NCI-H1417 treated with DMSO at 0.1 percent for 48 hours (cell line): ENCODE measurements at places on chromosomes 12 and 14.

- no peak for DNase-seq
These were observed 685.9 kb downstream of the DIO2 start for GRCh38 chr14:79525416-79525815.

- DNase-seq: no peak
These were observed 109.4 kb downstream of the SLC38A1 start for GRCh38 chr12:46159309-46159901.

- no peak for DNase-seq
These were observed 321.8 kb upstream of the E2F7 start for GRCh38 chr12:77387214-77387613.

DNA sequence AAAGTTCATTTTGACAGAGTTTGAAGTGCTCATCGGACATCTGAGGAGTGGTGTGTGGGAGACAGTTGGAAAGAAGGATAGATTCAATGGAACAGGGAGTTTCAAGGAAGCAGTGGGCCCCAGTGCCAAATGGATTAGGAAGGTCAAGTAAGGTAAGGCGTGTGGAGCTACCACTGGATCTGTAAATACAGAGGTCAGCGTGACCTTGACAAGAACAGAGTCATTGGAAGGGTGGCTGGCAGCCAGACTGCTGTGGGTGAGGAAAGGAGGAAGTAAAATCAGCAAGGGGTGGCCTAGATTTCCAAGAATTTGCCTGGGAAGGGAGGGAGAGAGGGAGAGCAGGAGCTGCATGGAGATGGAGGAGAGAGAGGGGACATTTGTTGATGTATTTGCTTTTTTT, 68.2 kb upstream of the IGF1 start:
- DNase-seq: no peak

DNA sequence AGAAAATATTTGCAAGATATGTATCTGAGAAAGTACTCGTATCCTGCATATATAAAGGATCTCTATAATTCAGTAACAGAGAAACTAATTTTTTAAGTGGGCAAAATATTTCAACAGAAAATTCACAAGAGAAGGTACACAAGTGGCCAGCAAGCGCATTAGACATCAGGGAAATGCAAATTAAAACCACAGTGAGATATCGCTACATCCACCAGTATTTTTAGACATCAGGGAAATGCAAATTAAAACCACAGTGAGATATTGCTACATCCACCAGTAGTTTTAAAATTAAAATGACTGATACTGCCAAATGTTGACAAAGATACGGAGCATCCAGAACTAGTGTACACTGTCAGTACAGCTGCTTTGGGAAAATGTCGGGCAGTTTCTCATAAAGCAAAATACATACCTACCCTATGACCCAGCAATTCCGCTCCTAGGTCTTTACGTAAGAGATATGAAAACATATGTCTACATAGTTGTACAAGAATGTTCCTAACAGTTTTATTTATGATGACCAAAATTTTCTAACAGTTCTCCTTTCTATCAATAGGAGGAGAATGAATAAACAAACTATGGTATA, 2.8 kb upstream of the KCNK13 start:
- DNase-seq: no peak

- no peak for DNase-seq
These were observed 53.7 kb downstream of the KCNC2 start for GRCh38 chr12:75155962-75156361.

GRCh38 chr12:102757154-102757881, 159.7 kb downstream of the PAH start:
- no peak for DNase-seq

- no peak for DNase-seq
These were observed 136.9 kb downstream of the DPF3 start for GRCh38 chr14:72756967-72757366.

DNA sequence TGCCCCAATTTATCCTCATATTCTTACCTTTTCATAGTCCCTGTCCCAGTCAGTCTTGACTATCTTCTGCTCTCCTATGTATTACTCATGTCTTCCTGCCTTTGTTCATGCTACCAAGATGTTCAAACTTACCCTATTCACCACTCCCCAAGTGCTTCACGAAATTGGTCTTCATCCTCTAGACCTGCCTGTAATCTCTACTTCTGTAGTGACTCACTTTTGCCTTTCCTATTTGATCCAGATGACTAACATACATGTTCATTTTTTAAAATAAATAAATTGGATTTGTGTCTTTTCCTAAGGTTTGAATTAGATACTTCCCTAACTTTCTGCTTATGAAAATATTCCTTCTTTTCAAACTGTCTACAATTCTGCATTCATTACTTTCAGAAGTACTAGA, 107.7 kb upstream of the PPM1H start:
- no peak for DNase-seq

GRCh38 chr12:6026998-6027397, 81.9 kb upstream of the ANO2 start:
- no peak for DNase-seq

- DNase-seq: no peak
These were observed 51.5 kb downstream of the DCAF5 start for GRCh38 chr14:69101331-69101826.

DNA sequence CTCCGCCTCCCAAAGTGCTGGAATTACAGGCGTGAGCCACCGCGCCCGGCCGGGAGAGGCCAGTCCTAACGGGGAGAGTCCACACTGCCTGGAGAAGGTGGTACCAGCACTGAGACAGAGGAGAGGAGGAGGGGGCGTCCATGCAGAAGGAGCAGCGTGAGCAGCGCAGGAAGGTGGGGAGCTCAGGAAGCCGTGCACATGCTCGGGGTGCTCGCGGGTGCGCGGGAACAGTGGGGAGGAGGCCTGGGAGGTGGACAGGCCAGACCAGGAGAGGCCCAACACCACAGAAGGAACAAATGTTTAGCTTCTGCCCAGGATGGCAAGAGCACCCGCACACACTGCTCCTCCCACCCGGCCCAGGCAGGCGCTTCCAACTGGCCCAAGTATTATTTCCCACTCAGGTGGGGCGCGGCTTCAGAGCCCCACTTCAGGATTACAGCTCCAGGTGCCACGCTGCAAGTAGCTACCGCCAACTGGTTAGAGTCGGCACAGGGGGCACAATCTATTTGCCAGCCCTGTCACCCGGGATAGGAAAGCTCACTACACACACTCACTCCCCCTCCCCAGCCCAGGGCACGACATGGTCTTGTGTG, 80.8 kb upstream of the BCL11B start:
- no peak for DNase-seq

GRCh38 chr12:116515684-116516083, 43.5 kb upstream of the MAP1LC3B2 start:
- no peak for DNase-seq

DNA sequence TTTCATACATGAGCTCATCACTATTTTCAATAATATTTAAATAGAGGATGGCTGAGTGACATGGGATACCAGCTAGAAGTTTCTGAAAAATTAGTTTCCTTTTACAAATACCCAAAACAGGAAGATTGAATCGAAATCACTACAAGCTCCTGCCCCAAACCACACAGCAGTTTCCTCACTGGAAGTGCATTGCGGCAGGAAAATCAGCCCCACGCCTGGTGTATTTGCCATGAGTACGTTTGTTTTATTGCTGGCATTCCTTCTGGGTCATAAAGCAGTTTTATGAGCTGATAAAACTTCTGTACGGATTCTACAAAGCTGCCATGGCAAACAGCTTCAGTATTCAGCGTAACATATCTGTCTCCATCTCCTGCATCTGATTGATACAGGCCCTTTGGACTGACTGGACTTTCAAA, 23.7 kb downstream of the CDC42BPB start:
- no peak for DNase-seq

- no peak for DNase-seq
These were observed 69.2 kb upstream of the ETV6 start for GRCh38 chr12:11580125-11580751.

DNA sequence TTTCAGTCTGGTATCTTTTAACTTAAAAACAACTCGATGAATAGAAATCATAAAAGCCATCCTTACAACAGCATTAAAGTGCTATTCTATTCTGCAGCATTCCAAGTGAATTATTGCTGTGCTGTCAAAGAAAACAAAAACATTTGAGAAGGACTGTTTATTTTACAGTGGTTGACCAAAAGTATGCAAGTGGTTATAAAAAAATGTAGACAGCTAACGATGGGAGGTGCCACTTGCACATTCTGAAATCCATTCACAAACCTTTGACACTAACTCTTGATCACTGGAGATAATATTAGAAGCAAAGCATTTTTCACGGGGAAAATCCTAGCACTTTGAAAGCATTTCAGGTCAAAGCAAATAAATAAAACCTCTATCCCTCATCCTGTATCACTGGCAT, 55.6 kb downstream of the HMGA2 start:
- DNase-seq: no peak

GRCh38 chr14:33444136-33444535, 505.5 kb downstream of the NPAS3 start:
- no peak for DNase-seq

DNA sequence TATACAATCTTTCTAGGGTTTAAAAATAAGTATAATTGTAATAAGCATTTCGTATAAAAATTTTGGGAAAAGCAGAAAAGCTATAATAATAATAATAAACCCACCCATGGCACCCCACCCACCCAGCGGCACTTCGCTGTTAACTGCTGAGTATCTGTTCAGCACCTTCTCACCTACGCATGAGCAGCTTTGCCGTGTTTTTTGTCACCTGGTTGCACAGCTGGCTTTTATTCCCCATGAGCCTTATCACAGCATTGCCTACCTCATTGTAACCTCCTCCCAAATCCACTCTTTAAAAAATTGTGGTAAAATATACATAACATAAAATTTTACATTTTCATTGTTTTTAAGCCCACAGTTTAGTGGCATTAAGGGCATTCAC, 34.7 kb downstream of the CYP46A1 start:
- DNase-seq: no peak

- DNase-seq: no peak
These were observed 48.3 kb downstream of the NPAS3 start for GRCh38 chr14:32986791-32987540.

DNA sequence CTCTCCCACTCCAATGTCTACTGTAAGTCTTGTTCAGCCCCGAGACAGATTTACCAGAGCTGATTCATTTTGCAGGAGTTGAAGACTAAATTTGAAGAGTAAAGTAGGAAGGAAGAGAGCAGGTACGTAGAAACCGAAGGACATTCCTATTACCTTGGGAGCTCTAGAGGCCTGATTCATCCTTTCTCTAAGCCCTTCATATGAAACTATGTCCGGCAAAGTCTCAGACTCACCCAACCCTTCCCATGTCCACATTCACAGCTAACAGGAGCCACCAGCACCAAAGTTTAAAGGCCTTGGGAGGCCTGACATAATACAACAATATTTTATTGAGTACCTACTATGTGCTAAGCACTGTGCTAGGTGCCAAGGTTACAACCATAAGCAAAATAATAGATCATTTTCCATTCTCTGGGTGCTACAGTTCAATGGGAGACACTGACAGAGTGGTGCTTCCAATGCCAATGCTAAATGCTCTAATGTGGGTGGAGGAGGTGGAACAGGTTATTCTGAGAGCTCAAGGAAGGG, 86.6 kb downstream of the PHLDA1 start:
- DNase-seq: no peak

- DNase-seq: no peak
These were observed 19.9 kb downstream of the ETV6 start for GRCh38 chr12:11669348-11669747.

GRCh38 chr14:50065583-50065982, 50.8 kb downstream of the VCPKMT start:
- DNase-seq: no peak

DNA sequence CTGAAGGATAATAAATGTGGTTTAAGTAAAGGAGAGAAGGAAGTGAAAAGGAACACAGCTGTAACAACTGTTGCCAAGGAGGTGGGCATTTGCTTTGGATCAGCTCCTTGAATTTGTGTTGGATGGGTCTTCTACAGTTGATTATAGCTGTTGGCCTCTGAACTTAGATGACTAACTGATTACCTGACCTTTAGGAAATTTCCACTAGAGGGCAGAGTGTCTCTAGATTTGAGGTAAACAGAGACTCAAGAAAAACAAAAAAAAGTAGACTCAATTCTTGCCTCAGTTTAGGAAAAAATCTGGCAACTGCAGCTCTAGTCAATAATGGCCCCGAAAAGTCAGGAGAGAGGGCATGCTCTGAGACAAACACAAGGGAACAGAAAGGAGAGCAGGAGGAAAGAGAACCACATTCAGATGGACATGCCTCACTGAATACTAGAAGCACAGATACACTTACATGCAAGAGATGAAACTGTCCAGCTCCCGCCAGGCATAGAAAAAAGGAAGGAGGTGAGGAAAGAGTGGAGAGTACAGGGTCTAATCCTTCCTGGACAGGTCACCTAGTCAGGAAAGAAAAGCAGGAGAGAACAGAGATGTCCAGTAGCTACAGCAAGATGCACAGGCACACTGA, 20.6 kb downstream of the COX14 start:
- no peak for DNase-seq

DNA sequence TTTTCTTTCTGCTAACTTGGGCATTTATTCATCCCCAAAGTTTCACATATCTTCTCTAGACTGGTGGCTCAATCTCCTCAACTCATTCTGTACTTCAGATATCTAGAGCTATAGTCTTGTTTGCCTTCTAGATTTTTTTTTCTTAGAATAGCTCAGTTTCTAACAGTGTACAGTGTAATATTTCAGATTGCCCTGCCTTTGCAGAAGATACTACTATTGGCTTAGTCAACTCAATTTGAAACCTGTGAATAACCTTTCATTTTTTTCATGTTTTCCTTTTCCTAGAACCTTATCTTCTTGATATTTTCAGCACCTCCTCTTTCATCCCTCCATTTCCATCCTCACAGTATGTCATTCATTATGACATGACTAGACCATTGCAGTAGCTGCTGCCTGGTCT, 69.6 kb downstream of the OTOGL start:
- no peak for DNase-seq

- no peak for DNase-seq
These were observed 22.8 kb downstream of the GNG2 start for GRCh38 chr14:51883232-51883631.

DNA sequence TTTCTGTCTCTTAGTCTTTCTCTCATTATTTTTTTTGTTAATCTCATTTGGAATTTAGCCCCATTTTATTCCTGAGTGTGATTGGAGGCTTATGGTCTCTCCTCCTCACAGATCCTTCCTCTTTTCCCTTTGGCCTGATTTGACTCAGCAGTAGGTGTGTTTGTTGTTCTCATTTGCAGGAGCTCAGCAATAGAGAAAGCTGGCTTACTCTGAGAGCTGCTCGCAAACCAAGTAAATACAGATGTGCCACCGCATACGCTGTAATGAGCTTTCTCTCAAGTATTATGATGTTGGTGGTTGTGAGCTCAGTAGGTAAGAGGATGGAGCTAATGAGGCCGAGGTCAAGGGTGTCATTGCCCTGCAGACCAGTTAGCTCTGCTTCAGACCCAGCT, 206.5 kb downstream of the ETV6 start:
- peak; percentile 75 for DNase-seq

GRCh38 chr12:75945581-75945980, 86.0 kb downstream of the PHLDA1 start:
- no peak for DNase-seq

GRCh38 chr12:94070520-94070919, 77.9 kb upstream of the PLXNC1 start:
- DNase-seq: no peak
